ENCODE measurements at places on chromosomes 3 and 15.

GRCh38 chr3:30203301-30203700, 403.1 kb upstream of the TGFBR2 start:
- no peak for DNase-seq

GRCh38 chr3:61857297-61857696, 295.9 kb downstream of the PTPRG start:
- DNase-seq, result no peak

DNA sequence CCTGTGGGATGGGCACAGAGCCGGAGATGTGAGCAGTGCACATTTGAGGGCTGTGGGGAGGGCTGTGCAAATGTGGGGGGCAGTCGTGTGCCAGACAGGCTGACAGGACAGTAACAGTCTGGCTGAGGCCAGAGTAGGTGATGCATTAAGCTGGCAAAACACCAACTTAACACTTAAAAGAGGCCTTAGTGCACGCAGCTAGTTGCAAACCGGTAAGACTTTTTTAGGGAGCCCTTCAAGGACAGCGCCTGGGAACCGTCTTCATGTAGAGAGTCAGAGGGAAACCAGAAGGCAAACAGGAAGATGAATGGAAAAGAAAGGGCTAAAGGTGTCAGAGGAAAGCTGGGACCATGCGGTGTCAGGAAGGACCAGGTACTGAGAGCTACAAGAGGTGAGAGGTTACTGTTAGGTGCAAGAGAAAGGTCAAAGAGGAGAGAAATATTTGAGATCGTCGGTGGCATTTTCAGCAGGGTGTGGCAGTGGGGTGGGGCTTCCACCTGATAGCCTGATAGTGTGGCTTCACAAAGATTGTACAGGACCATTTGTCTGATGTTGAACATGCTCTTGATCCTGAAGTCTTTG, 30.0 kb upstream of the CHD2 start:
- no peak for DNase-seq

DNA sequence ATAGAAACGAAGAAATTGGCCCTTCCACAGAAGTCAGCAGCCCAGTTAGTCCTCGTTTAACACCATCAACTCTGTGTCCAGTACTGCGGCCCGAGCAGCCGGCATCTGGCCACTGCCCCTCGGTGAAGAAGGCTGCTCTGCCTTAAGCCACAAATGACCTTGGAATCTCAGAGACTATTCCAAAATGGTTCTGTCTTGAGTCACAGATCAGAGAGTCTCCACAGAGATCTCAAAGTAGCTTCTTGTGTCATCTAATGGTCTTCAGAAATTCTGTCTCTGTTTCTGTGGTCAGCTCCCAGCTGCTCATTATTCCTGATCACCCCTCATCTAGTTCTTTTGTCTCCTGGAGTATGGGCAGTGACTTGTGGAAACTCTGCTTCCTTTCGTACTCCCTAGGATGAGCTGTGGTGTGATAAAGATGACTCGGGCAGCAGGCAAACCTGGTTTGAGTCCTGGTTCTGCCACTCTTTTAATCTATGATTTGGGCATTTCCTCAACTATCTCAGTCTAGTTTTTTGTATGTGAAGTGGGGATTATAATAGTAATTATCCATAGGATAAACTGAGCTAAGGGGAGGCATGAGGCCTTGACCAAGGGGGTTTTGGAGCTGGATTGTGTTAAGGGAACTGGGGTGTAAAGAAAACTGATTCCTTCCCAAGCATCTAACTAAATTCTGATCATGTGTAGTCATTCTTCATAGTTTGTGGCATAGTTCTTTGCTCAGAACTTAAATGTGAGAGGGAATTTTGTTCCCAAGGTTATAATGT, 22.6 kb downstream of the CRTC3 start:
- DNase-seq, result no peak

Measured in aorta (tissue), 5 donors.